ENCODE measurements at places on chromosomes 13 and 19.

- DNase-seq: no peak
These were observed 142.2 kb downstream of the FGF9 start for GRCh38 chr13:21813110-21813509.

GRCh38 chr19:13597640-13598039, 91.4 kb upstream of the CACNA1A start:
- DNase-seq: peak; percentile 81

DNA sequence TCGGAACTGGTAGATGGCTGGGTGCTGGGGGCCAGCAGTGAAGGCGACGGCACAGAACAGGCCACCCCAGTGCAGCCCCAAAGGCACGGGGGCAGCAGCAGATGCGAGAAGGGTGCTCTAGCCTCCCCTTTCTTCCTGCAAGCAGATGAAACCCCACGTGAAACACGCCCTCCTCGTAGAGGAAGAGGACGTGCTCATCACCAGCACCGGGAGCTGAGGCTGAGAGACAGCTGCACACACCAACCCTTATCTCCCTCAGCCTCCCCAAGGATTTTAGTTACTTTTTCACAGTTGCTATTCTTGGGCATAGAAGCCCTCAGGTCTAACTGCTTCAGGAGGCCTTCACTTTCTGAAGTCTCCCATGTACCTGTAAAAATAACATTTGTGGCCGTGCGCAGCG, 11.9 kb downstream of the ZNF787 start:
- peak; percentile 44 for DNase-seq

- DNase-seq: no peak
These were observed 3.8 kb downstream of the BCL3 start for GRCh38 chr19:44752123-44752815.

DNA sequence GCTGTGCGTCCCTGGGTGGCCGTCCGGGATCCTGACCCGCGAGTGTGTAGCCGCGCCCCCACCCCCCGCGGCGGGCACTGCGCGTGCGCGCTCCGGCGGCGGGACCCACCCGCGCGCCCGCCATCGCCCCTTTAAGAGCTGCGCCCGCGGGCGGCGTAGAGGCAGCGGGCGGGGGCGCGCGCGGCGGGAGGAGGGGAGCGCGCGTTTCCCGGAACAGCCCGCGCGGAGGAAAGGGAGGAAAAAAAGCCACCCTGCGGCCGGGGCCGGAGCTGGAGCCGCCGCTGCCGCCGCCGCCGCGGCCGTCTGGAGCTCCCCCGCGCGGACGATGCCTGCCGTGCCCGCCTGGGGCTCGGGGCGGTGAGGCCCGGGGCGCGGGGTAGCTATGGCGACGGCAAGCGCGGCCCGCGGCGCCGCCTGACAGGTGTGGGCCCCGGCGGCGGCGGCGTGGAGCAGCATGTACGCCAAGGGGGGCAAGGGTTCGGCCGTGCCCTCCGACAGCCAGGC, at the start of gene SSBP4:
Gene SSBP4 (plus strand): TSS at position 204 of the 504 bp plus-strand sequence. CDS start 251 bp downstream, at position 455.
- DNase-seq: peak; percentile 79

DNA sequence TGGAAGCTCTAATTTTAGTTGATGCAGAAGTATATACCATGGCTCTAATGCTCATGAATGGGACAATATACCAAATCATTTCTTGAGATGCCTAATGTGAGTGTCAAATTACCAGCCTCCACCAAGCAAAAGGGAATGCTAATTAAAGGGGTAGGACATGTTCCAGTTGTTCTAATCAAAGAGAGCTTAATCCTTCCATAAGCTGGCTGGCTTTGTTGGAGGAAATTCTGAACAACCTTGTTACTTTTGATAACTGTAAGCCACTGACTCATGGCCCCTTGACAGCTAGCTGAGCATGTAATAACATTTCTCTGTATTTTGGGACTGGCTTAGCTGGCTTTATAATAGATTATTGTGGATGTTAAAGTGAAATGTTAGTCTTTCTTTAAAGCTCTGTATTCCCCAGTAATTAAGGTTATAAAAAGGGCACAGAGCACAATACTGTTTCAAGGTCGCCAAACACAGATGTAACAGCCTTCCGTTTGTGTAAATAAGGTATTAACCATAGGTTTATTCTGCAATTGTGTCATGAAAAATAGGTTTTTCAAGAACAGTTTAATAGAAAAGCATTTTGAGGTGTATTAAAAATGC, 1194.0 kb downstream of the PCDH9 start:
- DNase-seq: peak; percentile 48

- DNase-seq: no peak
These were observed 8.6 kb upstream of the NEK5 start for GRCh38 chr13:52137489-52137888.

GRCh38 chr19:21749090-21749489, 18.3 kb downstream of the ZNF100 start:
- DNase-seq: peak; percentile 53

- no peak for DNase-seq
These were observed 208.5 kb upstream of the ZNF536 start for GRCh38 chr19:30163663-30164062.

DNA sequence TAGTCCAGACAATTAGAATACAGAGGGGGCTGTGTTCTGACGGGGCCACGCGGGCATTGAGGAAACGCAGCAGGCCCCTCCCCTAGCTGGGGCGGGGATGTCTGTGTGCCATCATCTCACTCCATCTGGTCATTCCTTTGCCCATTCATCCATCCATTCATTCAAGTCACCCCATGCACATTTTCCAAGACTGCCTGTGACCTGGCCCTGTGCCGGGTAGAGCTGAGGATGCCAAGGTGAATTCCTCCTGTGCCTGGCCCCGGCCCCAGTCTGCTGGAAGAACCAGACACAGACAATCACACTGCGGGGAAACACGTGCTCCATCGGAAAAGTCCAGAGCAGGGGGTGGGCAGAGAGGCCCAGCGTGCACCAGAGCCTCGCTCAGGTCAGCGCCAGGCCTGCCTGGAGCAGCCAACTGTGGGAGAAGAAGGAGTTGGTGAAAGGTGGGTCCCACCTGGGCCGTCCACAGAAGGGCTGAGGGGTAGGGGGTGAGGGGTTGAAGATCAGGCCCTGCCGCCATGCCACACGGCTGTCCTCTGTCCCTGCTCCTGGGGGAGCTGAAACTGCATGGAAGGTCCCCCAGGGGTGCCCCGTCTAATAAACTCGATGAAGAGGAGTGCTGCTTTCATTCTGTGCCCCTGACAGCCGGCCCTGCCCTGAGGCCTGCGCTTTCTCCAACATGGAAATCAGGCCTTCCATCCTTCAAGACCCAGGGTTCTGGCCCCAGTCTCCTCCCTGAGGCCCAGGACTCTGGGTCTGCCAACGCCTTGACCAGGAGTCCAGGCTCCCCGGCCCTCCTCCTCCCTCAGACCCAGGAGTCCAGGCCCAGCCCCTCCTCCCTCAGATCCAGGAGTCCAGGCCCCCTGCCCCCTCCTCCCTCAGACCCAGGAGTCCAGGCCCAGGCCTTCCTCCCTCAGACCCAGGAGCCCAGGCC, 1.6 kb upstream of the CACNG6 start:
- peak; percentile 83 for DNase-seq

DNA sequence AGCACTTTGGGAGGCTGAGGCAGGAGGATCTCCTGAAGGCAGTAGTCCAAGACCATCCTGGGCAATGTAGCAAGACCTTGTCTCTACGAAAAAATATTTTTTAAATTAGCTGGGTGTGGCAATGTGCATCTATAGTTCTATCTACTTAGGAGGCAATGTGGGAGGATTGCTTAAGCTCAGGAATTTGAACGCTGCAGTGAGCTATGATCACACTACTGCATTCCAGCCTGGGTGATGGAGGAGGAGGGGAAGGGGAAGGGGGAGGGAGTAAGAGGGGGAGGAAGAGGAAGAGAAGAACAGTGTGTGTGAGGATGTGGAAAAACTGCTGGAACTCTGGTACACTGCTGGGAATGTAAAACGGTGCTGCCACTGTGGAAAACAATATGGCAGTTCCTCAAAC, 9.2 kb upstream of the CLIP3 start:
- DNase-seq: peak; percentile 90

- DNase-seq: no peak
These were observed 5.0 kb upstream of the ZNF765 start for GRCh38 chr19:53389978-53390377.

- DNase-seq: peak; percentile 51
These were observed 202.3 kb downstream of the NBEA start for GRCh38 chr13:35144166-35144890.

DNA sequence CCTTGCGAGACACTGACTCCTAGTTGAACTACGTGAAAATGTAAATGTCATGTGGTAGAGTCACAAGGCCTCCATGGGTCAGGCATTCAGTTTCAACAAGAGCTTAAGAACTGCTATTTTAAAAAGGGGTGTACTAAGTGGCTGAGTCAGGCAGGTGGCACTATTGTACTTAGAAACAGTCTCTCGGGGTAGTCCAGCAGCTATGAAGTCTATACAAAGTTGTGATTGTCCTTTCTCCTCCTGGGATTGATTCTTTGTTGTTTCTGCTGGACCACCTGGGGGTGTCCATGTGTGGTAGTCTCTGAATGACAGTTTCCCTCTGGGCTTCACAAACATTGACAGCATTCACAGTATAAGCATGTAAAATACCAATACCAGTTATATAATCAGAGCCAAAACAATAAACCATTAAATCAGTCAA, 33.0 kb downstream of the UGGT2 start:
- peak; percentile 82 for DNase-seq

- DNase-seq: no peak
These were observed 438.6 kb downstream of the COG6 start for GRCh38 chr13:40094056-40094455.

GRCh38 chr13:36418022-36418805, 14.1 kb upstream of the CCNA1 start:
- DNase-seq: peak; percentile 75

GRCh38 chr13:76014406-76015318, 378.5 kb downstream of the LMO7 start:
- peak; percentile 25 for DNase-seq

- no peak for DNase-seq
These were observed 114.8 kb upstream of the TDRD3 start for GRCh38 chr13:60282186-60282585.

DNA sequence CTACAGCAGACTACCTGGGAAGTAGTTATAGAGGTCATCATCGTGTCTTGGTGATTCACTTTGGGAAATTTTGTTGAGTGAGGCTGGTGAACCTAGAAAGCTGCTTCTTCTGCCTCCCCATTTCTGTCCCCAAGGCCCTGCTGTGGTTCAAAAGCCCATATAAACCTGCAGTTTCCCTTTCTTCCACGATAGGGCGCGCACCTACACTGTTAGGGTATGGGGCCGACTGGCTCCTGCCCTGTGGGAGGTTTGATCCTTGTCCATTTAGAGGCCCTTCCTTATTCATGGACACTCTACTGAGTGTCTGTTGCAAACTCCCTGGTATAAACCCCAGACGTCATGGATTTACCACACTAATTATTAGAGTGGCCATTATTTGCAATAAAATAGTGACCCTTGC, 191.8 kb downstream of the GGACT start:
- no peak for DNase-seq

- DNase-seq: no peak
These were observed 17.4 kb upstream of the SLC39A3 start for GRCh38 chr19:2756921-2757881.

DNA sequence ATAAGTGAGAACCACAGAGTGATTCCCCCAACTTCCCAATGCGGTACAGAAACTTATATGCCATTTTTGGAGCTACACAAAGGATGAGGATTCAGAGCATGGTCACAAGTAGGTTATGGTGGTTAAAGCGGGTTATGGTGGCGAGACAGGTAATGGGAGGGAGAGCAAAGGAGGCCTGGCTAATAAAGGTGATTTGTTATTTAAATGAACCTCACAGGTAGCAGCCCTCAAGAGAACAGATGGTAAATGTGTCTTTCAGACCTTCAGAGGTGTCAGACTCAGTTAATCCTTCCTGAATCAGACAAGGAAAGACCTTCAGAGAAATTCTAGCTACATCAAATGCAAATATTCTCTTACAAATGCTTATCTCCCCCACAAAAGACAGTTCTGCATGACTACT, 1971.4 kb downstream of the OLFM4 start:
- DNase-seq: no peak

DNA sequence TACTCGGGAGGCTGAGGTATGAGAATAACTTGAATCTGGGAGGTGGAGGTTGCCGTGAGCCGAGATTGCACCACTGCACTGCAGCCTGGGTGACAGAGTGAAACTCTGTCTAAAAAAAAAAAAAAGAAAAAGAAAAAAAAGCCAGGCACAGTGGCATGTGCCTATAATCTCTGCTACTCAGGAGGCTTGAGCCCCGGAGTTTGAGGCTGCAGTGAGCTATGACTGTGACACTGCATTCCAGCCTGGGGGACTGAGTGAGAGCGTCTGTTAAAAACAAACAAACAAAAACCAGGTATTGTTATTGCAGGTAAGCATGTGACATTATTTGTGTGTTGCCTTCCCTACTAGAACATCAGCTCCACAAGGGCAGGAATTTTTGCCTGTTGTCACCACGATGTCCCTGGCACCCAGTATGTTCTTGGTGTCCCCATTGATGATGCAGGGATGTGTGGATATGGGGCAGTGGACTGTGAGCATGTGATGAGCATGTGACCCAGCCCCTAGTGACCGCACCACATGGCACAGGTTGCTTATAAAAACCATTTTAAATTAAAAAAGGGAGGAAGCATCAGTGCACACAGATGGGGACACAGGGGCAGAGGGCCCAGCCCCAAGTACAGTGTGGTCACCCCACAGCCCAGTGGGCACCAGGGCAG, 1.6 kb upstream of the KANK2 start:
- DNase-seq: no peak

- DNase-seq: peak; percentile 75
These were observed 2.9 kb downstream of the C13orf46 start for GRCh38 chr13:113970810-113971470.

GRCh38 chr19:54279406-54279962, 1.4 kb downstream of the LILRB2 start:
- DNase-seq: no peak

DNA sequence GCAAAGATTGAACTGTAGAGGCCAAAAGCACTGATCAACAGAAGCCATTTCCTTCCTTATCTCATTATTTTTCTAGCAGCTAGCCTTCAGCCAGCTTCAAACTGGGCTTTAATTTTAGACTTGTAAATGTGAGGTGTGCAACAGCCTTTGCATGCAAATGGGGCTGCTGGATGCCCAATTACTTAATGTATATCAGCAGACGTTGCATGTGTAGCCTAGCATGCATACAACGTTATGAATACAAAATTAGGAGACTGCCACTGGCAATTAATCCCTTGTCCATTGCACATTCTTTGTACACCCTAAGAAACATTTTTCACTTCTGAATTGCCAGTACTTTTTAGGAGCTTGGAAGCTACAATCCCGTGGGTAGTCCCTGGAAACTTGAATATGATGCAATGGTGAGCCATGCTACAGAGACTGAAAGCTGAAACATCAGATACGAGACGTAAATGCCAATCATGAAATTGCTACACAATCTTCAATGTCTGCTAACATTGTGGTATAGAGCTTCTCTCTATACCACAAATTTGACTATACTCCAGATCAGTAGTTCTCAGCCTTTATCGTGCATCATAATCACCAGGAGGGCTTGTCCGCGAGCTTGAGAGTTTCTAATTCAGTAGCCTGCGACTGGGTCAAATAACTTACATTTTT, 20.2 kb downstream of the EPSTI1 start:
- peak; percentile 45 for DNase-seq

DNA sequence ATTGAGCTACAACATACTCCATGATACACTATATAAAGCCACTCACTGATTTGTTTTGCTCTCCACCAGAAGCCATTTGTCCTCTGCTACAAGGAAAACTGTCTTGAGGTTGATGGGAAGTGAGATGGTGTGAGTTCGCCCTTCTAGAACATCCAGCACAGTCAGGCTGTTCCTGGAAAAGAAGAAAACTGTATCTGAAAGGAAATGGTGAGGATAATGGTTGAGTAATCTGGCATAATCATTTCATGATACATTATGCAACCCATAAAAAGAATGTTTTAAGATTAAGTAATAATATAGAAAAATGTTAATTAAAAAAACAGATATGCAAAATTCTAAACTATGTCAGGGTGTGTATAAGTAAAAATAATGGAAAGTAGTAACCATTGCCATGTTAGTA, 233.9 kb downstream of the RGCC start:
- DNase-seq: peak; percentile 70
